ENCODE measurements at places on chromosomes 1 and 21. TPM values are rescaled to one million over a fixed set of nuclear protein-coding genes. Genes with fewer than 3 reads are reported as not detected.

DNA sequence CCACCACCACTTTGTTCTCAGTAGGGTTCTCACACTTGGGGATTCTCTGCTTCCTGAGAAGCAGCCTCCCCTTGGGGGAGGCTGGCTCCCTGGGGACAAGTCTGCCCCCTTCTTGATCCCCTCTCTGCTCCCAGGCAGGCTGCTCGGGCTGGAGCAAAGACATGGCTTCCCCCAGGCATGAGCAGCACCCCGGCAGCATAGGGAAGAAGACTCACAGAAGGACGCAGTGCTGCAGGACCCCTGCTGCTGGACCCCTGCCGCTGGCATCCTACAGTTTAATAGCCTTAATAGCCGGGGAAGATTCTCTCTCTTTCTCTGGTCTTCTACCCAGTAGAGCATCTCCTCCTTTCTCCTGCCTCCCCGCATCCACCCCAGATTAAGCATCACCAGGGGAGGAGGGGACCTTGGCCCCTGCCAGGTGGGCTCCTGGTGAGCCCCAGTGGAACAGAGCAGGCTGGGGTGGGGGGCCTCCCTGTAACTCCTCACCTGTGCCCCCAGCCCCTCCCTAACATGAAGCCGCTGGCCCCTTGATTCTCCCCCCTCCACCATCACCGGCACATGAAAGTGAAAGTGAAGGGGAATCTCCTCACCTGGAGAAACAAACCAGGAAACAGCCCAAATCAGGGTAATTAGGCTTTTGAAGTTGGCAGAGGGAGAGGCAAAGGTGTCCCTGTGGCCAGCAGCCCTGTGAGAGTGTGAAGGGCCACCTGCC, 2.5 kb downstream of the WNT3A start:
- H3K27me3 ChIP-seq, result peaks cover 35% of the 10 kb centered on the region
- H3K4me3 ChIP-seq, result no peak overlapping the region
- H3K4me1 ChIP-seq, result no peaks in the 10 kb centered on the region
- no peak for DNase-seq
- no peak overlapping the region for H3K27ac ChIP-seq
- no peaks in the 10 kb centered on the region for H3K36me3 ChIP-seq

DNA sequence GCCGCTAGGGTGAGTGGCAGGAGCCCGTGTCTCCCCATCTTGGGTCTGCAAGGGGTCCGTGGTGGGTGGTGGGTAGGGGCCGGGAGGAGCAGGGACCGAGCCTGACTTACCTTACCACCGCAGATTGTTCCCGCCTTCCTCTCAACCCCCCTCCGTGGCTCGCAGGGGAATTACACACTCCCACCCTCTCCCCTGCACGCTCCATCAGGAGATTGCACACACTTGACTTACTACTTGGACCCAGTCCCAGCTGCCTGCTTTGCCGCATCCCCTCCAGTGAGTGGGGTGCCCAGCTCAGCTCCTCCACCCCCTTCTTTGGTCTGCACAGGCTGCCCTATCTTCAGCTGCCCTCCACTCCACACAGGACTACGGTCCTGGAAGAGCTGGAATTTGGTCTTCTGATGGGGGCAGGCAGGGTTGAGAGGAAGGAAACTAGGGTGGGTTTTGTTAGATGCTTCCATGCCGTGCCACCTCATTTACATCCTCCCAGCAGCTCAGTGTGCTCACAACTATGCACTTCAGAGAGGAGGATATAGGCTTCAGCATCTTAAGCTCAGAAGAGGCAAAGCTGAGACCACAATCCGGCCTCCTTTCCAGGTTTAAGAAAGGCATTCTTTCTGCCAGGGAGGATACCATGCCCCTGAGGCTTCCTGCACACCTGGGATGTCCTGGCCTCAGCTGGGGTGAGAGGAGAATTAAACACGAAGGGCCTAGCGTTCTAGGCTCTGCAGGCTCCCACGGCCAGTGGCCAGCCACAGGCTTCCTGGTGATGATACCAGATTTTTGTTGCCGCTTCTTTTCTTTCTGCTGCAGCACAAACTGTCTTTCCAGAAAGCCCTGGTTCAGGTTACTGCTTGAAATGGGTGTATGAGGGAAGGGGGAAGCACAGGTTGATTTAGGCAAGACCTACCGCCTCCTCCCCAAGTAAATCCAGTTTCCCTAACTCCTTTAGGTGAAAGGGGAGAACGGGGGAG, 2.3 kb downstream of the KCNC4 start:
- H3K4me1 ChIP-seq, result peaks cover 2% of the 10 kb centered on the region
- peaks cover 32% of the 10 kb centered on the region for H3K27me3 ChIP-seq
- no peak for DNase-seq
- no peak overlapping the region for H3K27ac ChIP-seq

- no peaks in the 10 kb centered on the region for H3K27me3 ChIP-seq
- no peak for DNase-seq
- H3K4me1 ChIP-seq, result no peaks in the 10 kb centered on the region
- H3K36me3 ChIP-seq, result peaks cover 1% of the 10 kb centered on the region
Measured at GRCh38 chr1:211282023-211282373, 22.8 kb downstream of the RCOR3 start.

Gene OLFM3
- not detected for polyA plus RNA-seq

Gene BTBD19
- 8.7 TPM for polyA plus RNA-seq

DNA sequence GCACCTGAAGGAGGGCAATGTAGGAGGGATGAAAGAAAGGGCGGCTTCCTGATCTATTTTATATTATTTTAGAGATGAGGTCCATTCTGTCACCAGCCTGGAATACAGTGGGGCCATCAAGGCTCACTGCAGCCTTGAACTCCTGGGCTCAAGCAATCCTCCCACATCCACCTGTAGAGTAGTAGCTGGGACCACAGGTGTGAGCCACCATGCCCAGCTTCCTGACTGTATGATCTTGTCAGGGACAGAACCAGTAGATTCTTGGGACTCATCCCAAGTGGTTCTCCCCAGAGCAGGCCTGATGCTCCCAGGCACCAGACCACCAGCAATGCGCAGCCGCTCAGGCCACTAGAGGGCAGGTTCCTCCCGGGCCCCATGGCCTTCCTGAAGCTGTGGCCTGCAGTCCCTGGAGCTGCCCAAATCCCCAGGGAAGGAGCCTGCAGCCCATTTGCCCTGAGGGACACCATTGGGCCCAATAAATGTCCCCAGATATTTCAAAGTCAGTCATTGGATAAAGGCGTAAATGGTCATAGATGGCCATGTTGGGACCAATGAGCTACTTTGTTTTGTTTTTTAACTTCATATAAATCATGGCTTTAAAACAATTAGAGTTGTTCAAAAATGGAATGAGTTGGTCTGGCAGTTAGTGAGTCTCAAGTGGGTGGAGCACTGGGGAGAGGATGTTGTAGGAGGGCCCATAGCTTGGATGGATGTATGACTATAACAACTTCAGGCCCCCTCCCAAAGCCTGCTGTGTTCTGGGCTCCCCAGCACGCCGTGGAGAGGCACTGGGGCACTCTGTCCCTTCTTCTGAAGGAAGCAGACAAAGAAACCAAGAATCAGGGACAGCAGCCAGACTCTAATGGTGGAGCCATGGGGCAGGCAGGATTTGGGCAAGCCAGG, 44.7 kb upstream of the GOLT1A start:
- H3K27me3 ChIP-seq, result peaks cover 2% of the 10 kb centered on the region
- no peak overlapping the region for H3K4me3 ChIP-seq
- H3K27ac ChIP-seq, result no peak overlapping the region
- no peaks in the 10 kb centered on the region for H3K36me3 ChIP-seq
- DNase-seq, result peak; percentile 69

Gene DTL
- 8.7 TPM for polyA plus RNA-seq

DNA sequence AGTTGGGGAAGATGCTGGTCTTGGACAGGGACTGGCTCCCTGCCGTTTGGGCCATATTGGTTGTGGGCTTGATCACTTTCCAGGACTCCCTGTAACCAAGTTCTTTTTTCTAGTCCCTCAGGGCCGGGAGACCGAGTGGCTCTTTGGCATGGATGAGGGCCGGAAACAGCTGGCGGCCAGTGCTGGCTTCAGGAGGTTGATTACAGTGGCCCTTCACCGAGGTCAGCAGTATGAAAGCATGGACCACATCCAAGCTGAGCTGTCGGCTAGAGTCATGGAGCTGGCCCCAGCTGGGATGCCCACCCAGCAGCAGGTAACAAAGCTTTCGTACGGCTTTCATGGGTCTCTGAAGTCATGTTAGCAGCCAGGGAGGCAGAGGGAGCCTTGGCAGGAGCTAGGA, 4.3 kb downstream of the METTL13 start:
- H3K4me3 ChIP-seq, result no peak overlapping the region
- peaks cover 28% of the 10 kb centered on the region for H3K36me3 ChIP-seq
- no peak overlapping the region for H3K27ac ChIP-seq
- no peaks in the 10 kb centered on the region for H3K27me3 ChIP-seq

DNA sequence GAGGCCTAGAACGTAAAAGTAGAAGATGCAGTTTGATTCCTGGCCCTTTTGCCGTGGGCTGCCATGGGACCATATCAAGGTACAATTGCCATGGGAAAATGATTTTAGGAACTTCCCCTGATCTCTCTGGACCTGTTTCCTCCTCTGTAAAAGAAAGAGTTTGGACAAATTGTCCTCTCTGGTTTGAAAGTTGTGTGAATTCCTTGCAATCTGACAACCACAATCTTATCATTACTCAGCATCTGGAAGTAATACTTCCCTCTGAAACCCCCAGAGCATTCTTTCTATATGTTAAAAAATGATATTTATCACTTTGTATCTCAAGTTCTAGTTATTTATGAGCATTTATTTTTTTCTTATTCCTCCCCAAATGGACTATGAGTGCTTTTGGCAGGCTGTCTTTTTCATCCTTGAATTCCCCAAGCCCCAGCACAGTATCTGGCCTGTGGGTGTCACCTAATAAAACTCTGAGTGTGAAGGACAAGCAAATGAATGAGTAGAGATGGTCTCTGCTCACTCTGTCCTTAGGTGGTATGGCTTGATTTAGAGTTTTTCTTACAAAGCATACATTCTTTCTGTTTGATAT, 181.1 kb downstream of the DYRK1A start:
- H3K27ac ChIP-seq, result no peak overlapping the region
- no peaks in the 10 kb centered on the region for H3K4me1 ChIP-seq
